H9 (cell line): ENCODE measurements at places on chromosomes 11 and 22. TPM values are rescaled to one million over a fixed set of nuclear protein-coding genes. Genes with fewer than 3 reads are reported as not detected.
A peak's percentile ranks its signal among the peaks of the same experiment; 100 is the strongest.

DNA sequence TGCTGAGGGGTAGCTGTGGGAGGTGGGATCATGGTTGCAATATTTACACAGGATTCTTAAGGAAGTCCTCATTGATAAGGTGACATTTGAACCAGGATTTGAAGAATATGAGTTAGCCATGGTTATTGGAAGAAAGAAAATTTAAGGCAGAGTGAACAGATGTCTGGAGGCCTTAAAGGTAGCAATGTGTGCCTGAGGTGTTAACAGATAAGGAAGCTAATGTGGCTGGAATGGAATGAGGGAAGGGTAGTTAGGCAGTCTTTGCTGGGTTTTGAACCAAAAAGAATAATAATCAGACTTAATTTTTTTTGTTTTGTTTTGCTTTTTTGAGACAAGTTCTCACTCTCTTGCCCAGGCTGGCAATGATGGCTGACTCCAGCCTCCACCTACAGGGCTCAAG, 9.7 kb upstream of the DEPDC7 start:
- no peaks in the 10 kb centered on the region for H3K36me3 ChIP-seq
- no peak overlapping the region for H3K4me3 ChIP-seq
- DNase-seq = no peak
- H3K27ac ChIP-seq = no peak overlapping the region
- H3K27me3 ChIP-seq = no peaks in the 10 kb centered on the region

DNA sequence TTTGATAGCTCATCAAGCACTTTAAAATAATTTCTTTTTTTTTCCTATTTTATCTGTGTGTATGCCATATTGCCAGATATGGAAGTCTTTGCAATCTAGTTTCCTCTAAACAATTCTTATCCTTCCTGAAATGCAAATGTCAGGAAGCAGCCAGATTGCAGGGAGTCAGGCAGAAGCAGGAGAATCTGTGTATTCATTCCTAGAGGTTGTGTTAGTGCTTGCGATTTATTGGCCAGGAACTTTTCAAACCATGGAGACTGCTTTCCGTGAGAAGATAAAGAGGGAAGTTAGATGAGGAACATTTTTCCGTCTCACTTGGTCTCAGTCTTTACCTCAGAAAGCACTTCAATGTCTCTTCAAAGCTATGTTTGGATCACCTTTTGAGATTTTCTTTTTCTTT, 91.9 kb downstream of the GRAMD1B start:
- H3K4me1 ChIP-seq = peaks cover 20% of the 10 kb centered on the region; the same call in 1 of the 2 replicates
- peaks cover 4% of the 10 kb centered on the region; the same call in 1 of the 2 replicates for H3K36me3 ChIP-seq
- H3K27ac ChIP-seq = no peak overlapping the region
- no peaks in the 10 kb centered on the region for H3K27me3 ChIP-seq

- no peak overlapping the region for H3K27ac ChIP-seq
- no peaks in the 10 kb centered on the region for H3K4me1 ChIP-seq
- 0 out of 2 replicates have a peak, but pooled peaks cover 1% of the 10 kb centered on the region for H3K36me3 ChIP-seq
- no peak for DNase-seq
- H3K27me3 ChIP-seq = no peaks in the 10 kb centered on the region
Measured at GRCh38 chr11:1467270-1467669, 19.3 kb downstream of the MOB2 start.

- DNase-seq = no peak
- H3K27me3 ChIP-seq = peaks cover 16% of the 10 kb centered on the region; the same call in 1 of the 2 replicates
- H3K4me1 ChIP-seq = no peaks in the 10 kb centered on the region
- H3K36me3 ChIP-seq = no peaks in the 10 kb centered on the region
- no peak overlapping the region for H3K27ac ChIP-seq
- no peak overlapping the region for H3K4me3 ChIP-seq
Measured at GRCh38 chr22:22619765-22620414, 24.5 kb upstream of the GGTLC2 start.

GRCh38 chr11:16184588-16184987, 171.8 kb downstream of the SOX6 start:
- H3K27me3 ChIP-seq = no peaks in the 10 kb centered on the region
- no peaks in the 10 kb centered on the region; the same call in 1 of the 2 replicates for H3K4me1 ChIP-seq
- no peaks in the 10 kb centered on the region for H3K36me3 ChIP-seq

DNA sequence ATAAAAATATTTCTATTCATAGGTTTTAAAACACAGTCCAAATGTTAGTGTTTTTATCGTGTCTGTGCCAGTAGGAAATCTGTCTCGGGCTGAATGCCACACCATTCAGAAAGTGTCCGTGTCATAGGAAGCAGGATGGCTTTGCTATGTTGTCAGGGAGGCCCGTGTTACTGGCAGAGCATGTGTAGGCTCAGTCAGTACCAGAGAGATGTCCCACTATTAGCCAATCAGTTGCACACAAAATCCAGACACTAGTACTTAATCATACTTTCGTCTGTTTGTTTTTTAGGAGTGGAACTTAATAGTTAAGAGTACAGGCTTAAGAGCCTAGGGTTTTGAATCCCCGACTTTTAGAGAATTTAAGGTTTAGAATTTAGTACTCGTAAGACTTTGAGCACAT, 30.2 kb upstream of the SYN3 start:
- DNase-seq = no peak
- no peaks in the 10 kb centered on the region for H3K27me3 ChIP-seq
- H3K4me1 ChIP-seq = no peaks in the 10 kb centered on the region
- H3K4me3 ChIP-seq = no peak overlapping the region
- H3K27ac ChIP-seq = no peak overlapping the region

DNA sequence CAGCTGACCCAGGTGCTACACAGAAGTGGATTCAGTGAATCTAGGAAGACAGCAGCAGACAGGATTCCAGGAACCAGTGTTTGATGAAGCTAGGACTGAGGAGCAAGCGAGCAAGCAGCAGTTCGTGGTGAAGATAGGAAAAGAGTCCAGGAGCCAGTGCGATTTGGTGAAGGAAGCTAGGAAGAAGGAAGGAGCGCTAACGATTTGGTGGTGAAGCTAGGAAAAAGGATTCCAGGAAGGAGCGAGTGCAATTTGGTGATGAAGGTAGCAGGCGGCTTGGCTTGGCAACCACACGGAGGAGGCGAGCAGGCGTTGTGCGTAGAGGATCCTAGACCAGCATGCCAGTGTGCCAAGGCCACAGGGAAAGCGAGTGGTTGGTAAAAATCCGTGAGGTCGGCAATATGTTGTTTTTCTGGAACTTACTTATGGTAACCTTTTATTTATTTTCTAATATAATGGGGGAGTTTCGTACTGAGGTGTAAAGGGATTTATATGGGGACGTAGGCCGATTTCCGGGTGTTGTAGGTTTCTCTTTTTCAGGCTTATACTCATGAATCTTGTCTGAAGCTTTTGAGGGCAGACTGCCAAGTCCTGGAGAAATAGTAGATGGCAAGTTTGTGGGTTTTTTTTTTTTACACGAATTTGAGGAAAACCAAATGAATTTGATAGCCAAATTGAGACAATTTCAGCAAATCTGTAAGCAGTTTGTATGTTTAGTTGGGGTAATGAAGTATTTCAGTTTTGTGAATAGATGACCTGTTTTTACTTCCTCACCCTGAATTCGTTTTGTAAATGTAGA, 1.7 kb downstream of the MALAT1 start:
- peaks cover 22% of the 10 kb centered on the region for H3K36me3 ChIP-seq
- no peaks in the 10 kb centered on the region; the same call in 1 of the 2 replicates for H3K4me1 ChIP-seq
- H3K27me3 ChIP-seq = no peaks in the 10 kb centered on the region
- H3K27ac ChIP-seq = peak overlapping the region; percentile 53
- no peak for DNase-seq
- no peak overlapping the region for H3K4me3 ChIP-seq

GRCh38 chr22:17471886-17472535, 91.3 kb upstream of the SLC25A18 start:
- peaks cover 19% of the 10 kb centered on the region; the same call in 1 of the 2 replicates for H3K4me1 ChIP-seq
- no peak overlapping the region for H3K4me3 ChIP-seq
- no peak for DNase-seq
- H3K36me3 ChIP-seq = peaks cover 6% of the 10 kb centered on the region; the same call in 1 of the 3 replicates
- H3K27ac ChIP-seq = no peak overlapping the region

DNA sequence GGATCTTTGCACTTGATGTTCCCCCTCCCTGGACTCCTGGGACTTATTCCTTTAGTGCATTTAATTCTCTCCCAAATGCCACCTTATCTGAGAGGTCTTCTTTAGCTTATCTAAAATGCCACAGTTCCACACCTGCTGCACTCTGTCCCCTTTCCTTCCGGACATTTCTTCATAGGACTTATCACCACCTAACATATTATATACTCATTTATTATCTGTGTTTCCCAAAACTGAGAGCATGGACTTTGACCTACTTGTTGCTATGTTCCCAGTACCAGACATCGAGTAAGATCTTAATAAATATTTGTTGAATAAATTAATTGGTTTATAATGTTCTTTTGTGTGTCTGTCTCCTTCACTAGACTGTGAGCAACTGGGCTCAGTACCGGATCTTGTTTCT, 585.3 kb downstream of the INSC start:
- no peak overlapping the region for H3K4me3 ChIP-seq
- H3K27me3 ChIP-seq = no peaks in the 10 kb centered on the region; the same call in 1 of the 2 replicates
- no peaks in the 10 kb centered on the region for H3K4me1 ChIP-seq

DNA sequence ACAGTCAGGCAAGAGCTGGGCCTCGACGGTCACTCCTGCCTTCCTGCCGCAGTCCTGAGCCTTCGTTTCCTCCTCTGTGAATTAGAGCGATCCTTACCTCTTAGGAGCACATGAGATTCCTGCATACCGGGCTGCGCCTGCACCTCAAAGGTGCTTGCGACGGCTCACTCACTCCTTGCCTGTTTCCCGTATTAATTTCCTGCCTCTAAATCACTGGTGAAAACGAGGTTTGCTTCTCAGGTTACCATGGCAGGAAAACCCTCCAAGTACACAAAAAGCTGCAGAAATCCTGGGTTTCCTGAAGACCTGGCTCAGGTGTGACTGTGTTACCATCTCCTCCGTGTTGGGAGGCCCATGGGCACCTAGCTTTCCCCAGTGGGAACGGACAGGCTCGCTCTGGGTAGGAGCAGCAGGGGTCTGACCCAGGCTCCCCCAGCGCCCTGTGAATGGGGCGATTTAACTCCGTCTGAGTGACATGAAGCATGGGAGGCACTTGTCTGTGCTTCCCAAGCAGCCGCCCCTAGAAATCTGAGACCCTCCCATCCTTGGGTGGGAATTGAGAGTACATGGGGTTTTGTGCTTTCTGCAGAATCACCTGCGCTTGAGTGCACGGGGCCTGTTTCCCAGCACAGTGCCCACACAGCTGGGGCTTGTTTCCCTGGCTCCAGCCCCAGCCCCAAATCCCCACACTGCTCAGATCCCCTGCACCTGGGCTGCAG, 64.8 kb downstream of the PHF21B start:
- no peak for DNase-seq
- no peak overlapping the region for H3K27ac ChIP-seq
- no peaks in the 10 kb centered on the region for H3K27me3 ChIP-seq
- peaks cover 7% of the 10 kb centered on the region; the same call in 2 of the 3 replicates for H3K36me3 ChIP-seq
- H3K4me1 ChIP-seq = peaks cover under 1% of the 10 kb centered on the region; the same call in 1 of the 2 replicates

DNA sequence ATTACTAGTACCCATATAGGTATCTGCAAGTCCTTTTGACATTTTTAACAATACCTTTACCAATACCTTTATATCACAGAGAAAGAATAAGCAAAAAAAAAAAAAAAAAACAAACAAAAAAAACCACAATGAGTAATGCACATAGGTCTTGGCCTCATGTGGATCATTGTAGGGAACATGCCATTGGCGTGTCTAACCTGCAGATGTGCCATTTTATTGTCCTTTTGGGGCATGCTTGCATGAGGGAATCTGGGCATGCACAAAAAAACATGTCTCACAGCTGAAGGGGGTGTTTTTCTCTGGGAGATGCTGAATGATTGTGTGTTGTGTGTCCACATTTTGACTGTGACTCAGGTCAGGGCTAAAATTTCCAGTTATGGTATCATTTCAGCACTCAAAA, 361.6 kb downstream of the GUCY1A2 start:
- no peak for DNase-seq
- no peaks in the 10 kb centered on the region for H3K4me1 ChIP-seq
- H3K4me3 ChIP-seq = no peak overlapping the region
- no peak overlapping the region for H3K27ac ChIP-seq
- H3K36me3 ChIP-seq = no peaks in the 10 kb centered on the region

DNA sequence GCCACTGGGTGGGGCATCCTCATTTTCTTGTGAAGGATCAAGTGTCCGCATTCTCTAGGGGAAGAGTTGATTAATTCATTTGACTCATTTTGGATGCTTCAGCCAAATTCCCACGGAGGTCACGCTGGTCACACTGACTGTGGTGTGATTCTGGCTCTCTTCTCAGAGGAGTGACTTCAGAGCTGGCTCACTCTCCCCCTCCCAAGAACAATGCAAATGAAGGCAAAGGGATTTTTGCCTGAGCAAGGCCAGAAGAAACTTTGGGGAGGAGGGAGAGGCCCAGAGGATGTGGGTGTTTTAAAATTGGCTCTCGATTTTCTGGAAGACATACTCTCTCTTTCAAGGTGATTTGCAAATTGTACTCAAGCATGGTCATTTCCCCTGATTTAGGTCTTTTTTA, 51.1 kb upstream of the LMO2 start:
- H3K27ac ChIP-seq = no peak overlapping the region
- no peaks in the 10 kb centered on the region for H3K27me3 ChIP-seq
- H3K4me3 ChIP-seq = no peak overlapping the region

GRCh38 chr11:120746836-120747609, 235.5 kb downstream of the GRIK4 start:
- 0 out of 2 replicates have a peak, but pooled peaks cover 2% of the 10 kb centered on the region for H3K4me1 ChIP-seq
- H3K27me3 ChIP-seq = no peaks in the 10 kb centered on the region
- no peak overlapping the region for H3K4me3 ChIP-seq
- no peak for DNase-seq
- no peak overlapping the region for H3K27ac ChIP-seq
- no peaks in the 10 kb centered on the region for H3K36me3 ChIP-seq

DNA sequence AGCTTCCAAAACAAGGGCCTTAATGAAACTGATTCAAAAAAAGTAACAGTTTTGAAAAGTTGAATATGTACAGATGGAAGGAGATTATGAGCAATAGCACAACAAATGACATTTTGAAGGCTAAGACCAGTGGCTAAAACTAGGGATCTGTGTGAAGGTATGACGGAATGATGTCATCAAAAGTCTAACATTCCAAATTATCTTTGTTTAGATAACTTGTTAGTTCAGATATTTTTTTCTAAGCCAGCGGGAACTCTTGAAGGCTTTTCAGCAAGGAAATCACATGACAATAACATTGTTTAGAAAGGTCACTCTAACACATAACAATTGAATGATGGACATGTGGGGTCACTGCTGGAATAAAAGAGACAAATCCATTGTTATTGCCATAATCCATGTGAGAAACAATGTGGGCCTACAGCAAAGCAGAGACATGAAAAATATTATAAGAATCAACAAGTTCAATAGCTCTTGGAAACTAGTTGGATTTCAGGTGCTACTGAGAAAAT, 260.5 kb downstream of the CASP12 start:
- H3K36me3 ChIP-seq = peaks cover 2% of the 10 kb centered on the region; the same call in 1 of the 3 replicates
- no peak overlapping the region for H3K4me3 ChIP-seq
- H3K27ac ChIP-seq = no peak overlapping the region
- H3K27me3 ChIP-seq = no peaks in the 10 kb centered on the region
- DNase-seq = no peak

The F2 gene
- total RNA-seq = not detected in 2 replicates

The MUC5B gene
- total RNA-seq = 0.02 TPM in 1 of 2 replicates, not detected in the other
